ENCODE measurements at places on chromosomes 3 and 15. TPM values are rescaled to one million over a fixed set of nuclear protein-coding genes. Genes with fewer than 3 reads are reported as not detected.

TSPAN3 gene
- total RNA-seq, result 187 TPM

CHRNA7 gene
- total RNA-seq, result 2.0 TPM

RPLP1 gene
- 603 TPM for total RNA-seq

NANOGP8 gene
- total RNA-seq, result not detected

WDR53 gene
- total RNA-seq, result 25.1 TPM

CLDN18 gene
- not detected for total RNA-seq

SLC51B gene
- total RNA-seq, result not detected

INTS14 gene
- total RNA-seq, result 46.5 TPM

HYAL1 gene
- total RNA-seq, result 0.40 TPM

ILDR1 gene
- total RNA-seq, result not detected

TATDN2 gene
- total RNA-seq, result 15.7 TPM

EFCC1 gene
- not detected for total RNA-seq

IGDCC3 gene
- total RNA-seq, result 0.19 TPM

HYKK gene
- total RNA-seq, result 0.57 TPM

C3orf52 gene
- total RNA-seq, result 21.5 TPM

ALG1L2 gene
- total RNA-seq, result not detected

SOX14 gene
- total RNA-seq, result not detected

AMIGO3 gene
- 2.0 TPM for total RNA-seq

CYP8B1 gene
- not detected for total RNA-seq

EBLN2 gene
- total RNA-seq, result 1.6 TPM

CAMK2N2 gene
- total RNA-seq, result 10.5 TPM

PRR20G gene
- not detected for total RNA-seq

TRH gene
- not detected for total RNA-seq

TLR9 gene
- not detected for total RNA-seq

TOPBP1 gene
- 96.4 TPM for total RNA-seq

EXD1 gene
- not detected for total RNA-seq

PHC3 gene
- total RNA-seq, result 21.2 TPM

SNX33 gene
- total RNA-seq, result 9.4 TPM

RPS27L gene
- 366 TPM for total RNA-seq

SPTSSB gene
- 0.23 TPM for total RNA-seq

All from HT1080 (cell line).